HCT116 (cell line): ENCODE measurements at places on chromosomes 11 and 22.

DNA sequence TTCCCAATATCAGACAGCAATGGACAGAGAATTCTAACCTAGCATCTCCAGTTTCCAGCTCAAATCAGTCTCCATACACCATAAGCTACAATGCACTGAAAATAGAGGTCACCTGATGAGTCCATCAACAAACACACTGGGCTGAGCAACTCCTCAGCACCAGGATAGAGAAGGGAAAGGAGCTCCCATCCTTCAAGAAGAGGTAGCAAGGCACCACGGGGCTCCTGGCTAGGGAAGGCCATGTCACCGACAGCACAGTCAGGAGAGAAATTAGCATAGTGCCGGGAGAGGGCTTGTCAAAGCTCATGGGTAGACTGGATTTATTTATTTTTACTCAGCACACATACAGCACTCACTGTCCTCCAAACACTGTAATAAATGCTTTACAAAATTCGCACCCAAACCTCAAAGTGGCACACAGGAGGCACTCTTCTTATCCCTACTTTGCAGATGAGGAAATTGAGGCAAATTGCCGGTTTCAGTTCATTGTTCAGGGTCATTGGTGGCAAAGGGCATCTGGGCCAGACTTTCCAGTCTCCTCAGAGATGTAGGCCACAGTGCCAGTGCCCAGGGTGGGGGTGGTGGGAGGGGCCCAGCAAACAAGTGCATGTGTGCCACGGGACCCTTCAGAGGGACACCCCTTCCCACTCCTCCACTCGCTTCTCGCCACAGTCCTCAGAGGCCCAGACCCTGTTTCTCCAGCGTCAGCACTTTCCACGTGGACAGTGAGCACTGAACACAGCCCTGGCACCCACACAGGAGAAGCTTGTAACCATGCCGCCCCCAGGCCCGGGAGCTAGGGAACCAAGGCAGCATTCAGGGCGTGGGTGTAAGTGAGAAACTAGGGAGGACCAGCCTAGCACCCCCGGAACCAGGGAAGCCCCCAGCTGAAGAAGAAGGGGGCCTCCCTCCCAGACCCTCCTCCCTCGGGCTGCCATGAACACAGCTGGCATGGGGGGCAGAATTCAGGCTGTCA, 1417.4 kb downstream of the TBC1D22A start:
- no peak for DNase-seq

GRCh38 chr11:47606731-47607130, 12.5 kb upstream of the C1QTNF4 start:
- DNase-seq, result no peak

DNA sequence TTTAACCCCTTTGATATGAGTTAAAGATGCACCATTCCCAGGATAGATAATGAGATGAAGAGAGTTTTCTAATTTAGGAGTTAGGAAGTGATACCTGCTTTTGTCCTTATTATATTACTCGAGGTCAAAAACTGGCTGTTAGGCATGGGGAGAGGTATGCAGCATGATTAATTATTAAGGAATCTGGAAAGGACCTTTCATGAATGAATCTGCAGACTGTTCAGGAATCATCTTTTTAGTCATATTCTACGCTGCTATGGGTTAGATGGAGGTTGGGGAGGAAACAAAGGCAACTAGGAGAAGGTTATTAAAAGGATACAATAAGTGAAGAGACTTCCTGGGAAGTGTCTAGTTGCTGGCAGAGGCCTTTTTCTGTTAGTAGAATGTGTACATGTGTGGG, 492.4 kb upstream of the CCDC90B start:
- no peak for DNase-seq

DNA sequence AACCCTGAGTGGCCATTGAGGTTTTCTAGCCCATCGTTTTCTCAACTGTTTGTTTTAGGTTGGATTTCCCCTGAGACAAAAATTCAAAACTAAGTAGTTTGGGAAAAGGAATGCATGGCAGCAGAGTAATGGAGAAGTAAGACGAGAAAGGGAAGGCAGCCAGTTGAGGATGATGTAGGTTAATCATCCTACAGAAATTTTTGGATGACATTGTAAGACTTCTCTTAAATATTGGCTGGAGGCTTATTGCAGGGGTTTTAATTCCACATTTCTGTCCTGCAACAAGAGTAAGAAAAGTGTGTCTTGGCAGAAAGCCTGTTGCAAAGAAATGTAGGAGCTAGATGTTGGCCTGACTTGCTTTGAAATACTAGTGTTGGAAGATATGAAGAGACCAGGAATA, 308.8 kb downstream of the LUZP2 start:
- DNase-seq, result no peak

DNA sequence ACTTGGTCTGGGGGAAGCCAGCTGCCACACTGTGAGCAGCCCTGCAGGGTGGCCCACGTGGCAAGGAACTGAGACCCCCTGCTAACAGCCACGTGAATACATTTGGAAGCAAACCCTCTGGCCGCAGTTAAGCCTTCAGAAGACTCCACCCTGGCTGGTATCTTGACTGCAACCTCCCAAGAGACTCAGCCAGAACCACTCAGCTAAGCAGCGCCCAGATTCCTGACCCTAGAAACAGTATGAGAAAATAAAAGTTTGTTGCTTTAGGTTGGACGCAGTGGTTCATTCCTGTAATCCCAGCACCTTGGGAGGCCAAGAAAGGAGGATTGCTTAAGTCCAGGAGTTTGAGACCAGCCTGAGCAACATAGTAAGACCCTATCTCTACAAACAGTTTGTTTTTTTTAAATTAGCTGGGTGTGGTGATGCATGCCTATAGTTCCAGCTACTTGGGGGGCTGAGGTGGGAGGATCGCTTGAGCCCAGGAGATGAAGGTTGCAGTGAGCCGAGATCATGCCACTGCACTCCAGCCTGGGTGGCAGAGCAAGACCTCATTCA, 8.7 kb downstream of the ZMAT5 start:
- no peak for DNase-seq

- no peak for DNase-seq
Observed at GRCh38 chr22:32849501-32849900, 48.0 kb downstream of the TIMP3 start.

- no peak for DNase-seq
Observed at GRCh38 chr11:113188371-113188834, 126.0 kb upstream of the TTC12 start.

GRCh38 chr11:121650351-121651256, 197.8 kb upstream of the SORL1-AS1 start:
- no peak for DNase-seq
